ENCODE measurements at places on chromosomes 6 and 20.

DNA sequence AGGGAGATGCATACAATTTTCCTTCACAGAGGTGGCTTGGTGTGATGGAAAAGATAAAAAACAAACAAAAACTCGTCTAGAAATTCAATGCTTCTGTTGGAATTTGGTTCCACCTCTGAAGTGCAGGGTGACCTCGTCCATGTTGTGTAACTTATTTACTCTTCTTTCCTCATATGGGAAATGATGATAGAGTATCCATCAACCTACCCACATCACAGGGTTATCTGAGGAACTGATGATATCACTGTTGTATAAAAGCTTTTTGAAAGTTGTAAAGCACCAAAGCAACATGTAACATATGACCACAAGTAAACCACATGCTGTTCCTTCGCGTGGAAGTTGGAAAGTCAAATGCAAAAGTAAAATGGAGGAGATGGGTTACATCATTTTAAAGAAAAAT lies 212.0 kb upstream of the SGK1 start:
- peak; percentile 17 for DNase-seq

DNA sequence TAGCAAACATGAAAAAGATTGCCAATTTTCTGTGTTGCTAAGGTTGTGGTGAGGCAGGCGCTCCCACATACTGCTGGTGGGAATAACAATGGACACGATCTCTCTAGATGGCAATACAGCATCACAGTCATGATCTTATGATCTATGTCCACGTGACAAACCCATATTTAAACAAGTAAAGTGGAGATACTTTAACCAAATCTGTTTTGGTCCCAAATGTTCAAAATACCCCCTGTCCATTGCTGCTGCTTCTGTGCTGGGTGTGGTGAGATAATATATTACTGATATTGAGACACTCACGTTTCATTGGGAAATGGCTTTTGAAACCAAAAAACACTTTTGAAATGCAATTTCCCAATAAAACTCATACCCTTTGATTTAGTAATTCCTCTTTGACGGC lies 23.0 kb downstream of the SIRPD start:
- peak; percentile 59 for DNase-seq

DNA sequence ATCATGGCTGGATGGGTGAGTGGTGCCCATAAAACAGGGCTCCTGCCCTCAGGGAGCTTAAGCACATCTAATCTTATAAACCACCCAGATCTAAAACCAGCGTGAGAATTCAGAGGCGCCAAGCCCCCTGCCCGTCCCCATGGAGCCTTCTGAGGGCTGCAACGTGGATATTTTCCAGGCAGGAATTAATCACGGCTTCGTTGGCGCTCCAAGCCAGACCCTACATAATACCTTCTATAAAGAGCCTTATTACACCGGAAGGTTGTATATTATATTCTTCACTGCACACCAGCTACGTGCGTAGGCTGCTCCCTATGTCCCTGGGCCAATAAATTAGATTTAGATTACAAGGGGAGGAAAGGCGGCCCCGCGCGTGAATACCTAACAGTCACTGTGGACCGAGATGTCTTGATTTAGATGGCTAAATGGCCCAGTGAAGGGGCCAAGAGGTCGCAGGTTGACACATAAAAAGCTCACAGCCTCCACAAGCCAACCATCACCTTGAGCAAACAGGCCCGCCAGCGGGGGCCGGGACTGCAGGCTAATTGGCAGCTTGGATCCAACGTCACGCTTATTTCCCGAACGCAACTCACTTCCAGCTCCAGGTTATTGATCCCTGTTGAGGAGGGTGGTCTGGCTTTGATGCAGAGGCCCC lies 64.7 kb upstream of the APCDD1L start:
- DNase-seq: no peak

DNA sequence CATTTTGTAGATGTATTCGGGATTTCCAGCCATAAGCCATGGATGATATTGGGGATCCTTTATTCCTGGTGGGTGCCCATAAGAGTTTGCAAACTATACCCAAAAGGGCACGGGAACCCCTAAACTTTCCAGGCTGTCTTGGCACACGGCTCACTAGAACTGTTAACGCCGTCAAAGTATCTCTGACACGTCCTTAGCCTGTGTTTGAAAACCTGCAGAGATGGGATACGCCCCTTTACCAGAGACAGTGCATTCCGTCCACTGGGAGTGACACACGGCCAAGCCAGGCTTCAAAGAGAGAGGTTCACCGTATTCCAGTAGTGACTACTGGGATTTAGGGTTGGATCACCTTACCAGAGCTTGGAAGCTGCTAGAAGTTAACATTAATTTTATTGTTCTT lies 95.0 kb downstream of the THBS2 start:
- DNase-seq: no peak

DNA sequence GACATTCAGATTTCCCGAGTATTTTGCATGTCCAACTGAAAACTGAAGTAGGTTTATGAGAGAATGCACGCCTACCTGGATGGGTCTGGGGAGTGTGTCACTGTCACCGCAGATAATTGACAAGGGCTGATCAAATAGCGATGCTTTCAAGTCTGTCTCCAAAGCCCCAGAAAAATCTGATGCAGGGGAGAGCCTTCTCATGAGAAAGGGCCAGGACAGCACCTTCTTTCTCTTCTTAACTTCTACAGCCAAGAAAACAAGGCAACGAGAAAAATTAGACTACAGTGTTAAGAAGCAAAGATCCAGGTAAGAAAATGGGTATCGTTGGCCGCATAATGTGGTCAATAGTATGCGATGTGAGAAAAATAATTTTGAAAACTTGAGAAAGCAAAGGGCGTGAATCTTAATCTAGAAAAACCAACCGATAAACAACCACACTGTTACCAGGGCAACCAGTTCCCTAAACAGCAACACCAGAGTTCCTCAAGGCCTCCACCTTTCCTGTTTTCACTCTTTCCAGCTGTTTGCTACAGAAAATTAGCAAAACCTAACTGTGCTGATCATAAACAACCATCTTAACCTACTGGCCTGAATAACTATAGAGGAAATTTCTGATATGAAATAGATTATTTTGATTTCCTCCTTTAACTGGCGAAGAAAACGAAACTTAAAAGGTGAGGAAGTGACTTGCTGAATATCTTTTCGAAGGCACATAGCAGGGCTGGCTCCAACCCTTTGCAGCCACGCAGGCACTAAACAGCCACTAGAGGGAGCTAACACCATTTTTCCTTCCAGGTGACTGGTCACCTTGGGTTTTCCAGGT lies 2.6 kb downstream of the TAGAP start:
- DNase-seq: peak; percentile 94

GRCh38 chr6:106555767-106556166 lies 73.5 kb downstream of the RTN4IP1 start:
- no peak for DNase-seq

DNA sequence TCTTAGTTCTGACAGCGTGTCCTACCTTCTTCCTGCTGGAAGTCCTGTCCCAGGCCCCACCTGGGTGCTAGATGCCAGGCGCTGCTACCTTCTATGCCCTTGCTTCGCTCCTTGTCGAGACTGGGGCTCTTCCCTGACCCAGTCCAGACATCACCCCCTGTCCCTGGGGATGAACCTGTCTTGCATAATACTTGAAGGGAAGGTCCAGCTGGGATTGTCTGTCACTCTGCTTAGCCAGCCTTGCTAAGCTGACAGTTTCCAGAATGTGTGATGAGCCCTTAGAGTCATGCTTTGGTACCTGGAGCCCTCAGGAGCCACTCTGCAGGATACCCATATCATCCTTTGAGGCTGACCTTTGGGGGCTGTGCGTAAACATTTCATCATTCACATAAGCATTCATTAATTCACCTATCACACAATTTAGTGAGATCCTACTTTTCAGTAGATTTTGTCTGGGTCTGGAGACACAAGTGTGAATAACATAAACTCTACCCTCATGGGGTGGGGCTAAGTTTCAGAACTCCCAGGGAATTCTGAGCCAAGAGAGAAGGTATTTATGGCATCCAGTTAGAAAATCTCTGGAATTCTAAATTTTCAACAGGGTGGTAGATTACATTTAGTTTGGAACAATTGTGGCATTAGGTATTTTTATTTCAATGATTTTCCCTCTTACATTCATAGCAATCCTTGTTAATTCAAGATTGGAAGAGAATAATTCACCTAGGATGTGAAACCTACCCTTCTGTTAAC lies 151.1 kb upstream of the HDAC2 start:
- no peak for DNase-seq

- DNase-seq: no peak
Observed at GRCh38 chr20:62533591-62534495, 58.0 kb upstream of the GATA5 start.

DNA sequence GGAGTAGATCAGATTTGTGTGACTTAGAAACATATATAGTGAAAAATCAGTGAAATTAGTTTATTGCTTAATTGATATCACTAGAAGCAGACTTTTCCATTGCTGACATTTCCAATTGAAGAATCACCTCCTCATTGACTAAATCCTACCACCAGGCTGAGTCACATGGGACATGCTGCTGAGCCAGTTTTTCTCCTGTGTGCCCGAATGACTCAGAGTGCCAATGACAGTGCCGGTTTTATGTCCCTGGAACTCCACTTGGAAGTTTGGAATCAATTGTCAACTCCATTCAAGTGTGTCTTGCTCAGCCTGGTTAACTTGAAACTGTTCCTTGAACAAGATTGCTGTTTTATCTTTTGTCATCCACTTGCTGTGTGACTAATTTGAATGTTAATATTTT lies 316.1 kb upstream of the PRDM1 start:
- no peak for DNase-seq

- no peak for DNase-seq
Observed at GRCh38 chr6:133814238-133814637, 74.7 kb upstream of the TCF21 start.

- DNase-seq: no peak
Observed at GRCh38 chr6:122604676-122605075, 5.5 kb upstream of the PKIB start.

GRCh38 chr6:126524811-126525326 lies 185.0 kb downstream of the CENPW start:
- DNase-seq: no peak

DNA sequence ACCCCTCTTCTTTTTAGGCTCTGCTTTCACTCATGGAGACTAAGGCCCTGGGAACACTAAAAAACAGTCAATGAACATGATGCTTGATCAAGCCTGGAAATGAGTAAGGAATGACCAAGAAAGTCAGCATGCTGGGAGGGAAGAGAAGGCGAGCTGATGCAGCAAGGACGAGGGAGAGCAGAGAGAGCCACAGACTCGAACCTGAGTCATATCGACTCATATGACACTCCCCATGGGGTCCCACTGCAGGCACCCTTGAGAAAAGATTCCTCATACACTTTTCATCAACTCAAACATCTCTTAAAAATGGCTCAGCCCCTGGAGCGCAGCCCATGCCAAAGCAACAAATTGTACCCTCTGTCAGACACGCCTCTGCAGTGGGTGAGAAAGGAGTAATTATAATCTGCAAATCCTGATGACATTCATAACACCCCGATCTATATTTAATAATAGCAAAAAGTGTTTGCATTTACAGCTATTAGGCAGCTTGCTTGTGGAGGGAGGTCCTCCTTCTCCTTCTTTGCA lies 127.2 kb downstream of the F13A1 start:
- DNase-seq: no peak

DNA sequence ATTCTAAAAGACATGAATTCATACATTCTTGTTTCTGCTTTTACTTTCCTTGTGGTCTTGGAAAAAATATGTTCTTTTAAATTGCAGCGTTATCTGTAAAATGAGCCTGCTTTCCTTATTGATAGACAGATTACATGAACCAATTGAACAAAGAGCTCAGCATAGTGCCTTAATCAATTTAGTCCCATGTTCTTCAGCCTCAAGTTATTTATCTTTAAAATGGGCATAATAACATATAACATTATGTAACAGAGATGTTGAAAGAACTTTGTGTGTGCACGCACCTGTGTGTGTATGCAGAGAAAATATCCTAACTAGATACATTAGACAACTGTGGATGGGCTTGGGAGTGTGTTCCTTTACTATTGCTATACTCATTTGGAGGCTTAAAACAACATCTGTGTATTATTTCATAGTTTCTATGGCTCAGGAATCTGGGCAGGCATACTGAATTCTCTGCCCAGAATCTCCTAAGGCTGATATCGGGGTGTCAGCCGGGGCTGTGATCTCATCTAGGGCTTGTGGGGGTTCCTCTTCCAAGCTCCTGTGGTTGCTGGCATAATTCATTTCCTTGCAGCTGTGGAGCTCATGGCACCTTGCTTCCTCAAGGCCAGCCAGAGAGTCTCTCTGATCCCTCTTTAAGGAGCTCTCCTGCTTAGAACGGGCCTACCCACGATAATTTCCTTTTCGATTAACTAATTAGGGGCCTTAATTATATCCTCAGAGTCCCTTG lies 194.1 kb downstream of the ARID1B start:
- no peak for DNase-seq

GRCh38 chr6:36848658-36849441 lies 9.6 kb upstream of the CPNE5 start:
- no peak for DNase-seq

- no peak for DNase-seq
Observed at GRCh38 chr6:37513576-37513975, 13.9 kb upstream of the CCDC167 start.

DNA sequence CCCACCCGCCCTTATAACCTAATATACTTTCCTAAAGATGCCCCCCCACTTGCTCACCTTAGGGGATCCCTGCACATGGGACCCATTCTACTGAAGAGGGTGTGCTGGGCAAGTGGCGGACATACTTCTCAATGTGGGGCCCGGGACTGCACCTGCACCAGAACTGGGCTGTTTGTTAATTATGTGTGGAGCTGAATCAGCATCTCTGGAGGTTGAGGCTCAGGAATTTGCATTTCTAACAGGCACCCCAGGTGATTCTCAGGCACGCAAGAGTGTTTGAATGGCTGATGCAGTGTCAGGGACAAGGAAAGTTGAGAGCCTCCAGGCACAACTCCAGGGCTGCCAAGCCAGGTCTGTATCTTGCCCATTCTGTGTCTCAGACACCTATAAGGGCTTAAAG lies 8.9 kb upstream of the PTPRT start:
- no peak for DNase-seq

DNA sequence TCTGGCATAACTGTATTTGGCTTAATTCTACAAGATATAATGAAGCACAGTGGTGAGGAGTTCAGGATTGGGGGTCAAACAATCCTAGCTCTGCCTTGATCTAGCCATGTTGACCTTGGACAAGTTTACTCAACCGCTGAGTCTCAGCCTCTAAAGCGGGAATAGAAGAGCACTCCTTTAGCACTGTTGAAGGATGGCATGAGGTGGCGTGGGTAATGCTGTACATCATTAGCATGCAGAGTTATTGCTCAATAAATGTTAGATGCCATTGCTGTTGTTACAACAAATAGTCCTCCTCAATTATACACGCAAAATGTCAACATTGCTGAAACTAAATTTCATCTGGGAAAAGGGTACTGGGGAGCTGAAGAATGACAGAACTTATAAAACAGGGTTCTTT lies 78.6 kb downstream of the KIF13A start:
- DNase-seq: no peak

GRCh38 chr6:20426177-20427082 lies 24.8 kb downstream of the E2F3 start:
- DNase-seq: no peak

DNA sequence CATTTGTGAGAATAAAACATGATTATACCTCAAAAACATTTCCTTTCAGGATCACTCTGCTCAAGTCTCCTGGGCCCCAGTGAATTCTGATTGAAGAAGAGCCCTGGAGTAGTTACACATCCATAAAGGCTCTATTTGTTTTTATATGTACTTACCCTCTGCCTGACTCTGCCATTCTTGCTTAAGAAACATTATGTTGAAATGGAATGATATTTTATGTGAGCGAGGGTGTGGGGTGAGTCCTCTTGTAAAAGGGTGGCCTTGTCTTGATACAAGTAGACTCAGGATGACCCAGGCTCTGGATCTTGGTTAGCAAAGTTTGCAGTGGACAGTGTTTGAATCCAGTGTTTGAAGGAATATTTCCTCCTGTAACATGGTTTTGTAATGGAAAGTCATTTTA lies 215.4 kb upstream of the PREP start:
- DNase-seq: no peak

All from AML-193 (cell line).